ENCODE measurements at places on chromosomes 7 and 10.
A peak's percentile ranks its signal among the peaks of the same experiment; 100 is the strongest.

GRCh38 chr7:88089561-88089960 lies 130.3 kb downstream of the SRI start:
- no peak for DNase-seq

DNA sequence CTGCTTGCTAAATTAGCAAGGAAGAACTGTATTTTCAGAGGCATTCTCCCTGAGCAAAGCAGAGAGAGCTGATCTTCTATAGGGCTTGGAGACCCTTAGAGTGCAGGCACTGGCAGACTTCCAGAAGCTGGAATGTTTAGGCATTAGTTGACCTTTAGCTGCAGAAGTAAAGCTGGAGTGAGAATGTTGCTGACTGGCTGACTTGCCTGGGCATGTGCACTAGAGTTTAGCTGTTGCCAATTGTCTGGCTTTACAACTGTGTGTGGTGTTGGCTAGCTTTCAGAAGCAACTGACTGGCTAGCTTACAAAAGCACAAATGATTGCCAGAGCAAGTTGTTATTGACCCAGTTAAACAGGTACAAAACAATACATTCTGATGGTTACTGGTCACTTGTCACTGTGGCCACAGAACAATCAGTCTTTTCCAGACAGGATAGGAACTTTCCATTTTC lies 25.1 kb downstream of the FAM13C start:
- no peak for DNase-seq

DNA sequence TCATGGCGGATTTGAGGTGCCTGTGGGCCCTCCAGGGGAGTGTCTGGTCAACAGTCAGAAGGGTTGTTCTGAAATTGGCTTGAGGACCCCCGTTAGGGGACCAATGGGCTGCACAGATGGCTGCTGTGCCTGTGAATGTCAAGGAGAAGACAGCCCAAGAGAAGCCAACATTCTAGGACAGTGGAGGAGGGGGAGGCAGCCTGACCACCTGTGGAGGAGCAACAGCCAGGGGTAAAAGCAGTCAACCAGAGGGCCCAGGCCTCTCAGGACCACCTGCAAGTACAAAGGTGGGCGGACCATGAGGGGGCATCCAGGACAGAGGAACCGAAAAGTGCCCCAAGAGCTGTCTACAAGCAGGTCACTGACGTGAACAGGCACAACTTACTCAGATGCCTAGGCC lies 76.6 kb downstream of the VSTM4 start:
- no peak for DNase-seq

DNA sequence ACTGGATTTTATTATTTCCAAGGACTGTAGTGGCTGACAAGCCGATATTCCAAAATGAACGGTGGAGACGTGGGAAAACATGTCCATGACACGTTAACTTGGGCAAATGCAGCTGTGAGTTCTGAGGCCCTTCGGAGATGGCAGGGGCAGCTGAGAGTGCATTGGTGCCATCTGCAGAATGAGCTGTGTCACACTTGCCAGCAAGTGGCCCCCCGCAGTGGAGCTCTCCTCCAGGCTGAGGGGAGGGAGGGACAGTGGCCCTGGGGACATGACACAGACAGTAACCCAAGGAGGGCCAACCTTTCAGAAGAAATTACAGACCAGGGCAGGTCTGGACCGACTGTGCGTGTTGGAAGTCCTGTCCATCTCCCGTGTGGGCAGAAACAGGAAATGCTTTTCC lies 139.4 kb downstream of the SVIL start:
- no peak for DNase-seq

DNA sequence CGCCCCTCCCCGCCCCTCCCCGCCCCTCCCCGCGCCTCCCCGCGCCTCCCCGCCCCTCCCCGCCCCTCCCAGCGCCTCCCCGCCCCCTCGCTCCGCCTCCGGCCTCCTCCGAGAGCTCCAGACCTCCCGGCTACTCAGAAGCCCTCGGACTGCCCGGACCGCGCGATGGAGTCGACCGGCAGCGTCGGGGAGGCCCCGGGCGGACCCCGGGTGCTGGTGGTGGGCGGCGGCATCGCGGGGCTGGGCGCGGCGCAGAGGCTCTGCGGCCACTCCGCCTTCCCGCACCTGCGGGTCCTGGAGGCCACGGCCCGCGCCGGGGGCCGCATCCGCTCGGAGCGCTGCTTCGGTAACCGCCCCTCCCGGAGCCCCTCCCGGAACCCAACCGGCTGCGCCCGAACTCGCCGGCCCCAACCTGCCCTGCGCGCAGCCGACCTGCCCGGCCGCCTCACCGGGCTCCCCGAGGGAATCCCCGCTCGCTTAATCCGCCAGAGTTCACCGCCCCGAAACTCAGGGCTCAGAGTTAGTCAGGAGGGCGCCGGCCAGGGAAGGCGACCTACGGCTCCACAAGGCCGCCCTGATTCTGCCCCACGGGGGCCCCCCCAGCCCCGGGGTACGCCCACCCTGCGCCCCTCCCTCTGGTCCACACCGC lies at the start of gene PAOX:
Gene PAOX, plus strand, starts transcription at position 111 of the 649 bp plus-strand sequence. Its CDS starts 55 bp downstream, at position 166.
- DNase-seq: peak; percentile 87

DNA sequence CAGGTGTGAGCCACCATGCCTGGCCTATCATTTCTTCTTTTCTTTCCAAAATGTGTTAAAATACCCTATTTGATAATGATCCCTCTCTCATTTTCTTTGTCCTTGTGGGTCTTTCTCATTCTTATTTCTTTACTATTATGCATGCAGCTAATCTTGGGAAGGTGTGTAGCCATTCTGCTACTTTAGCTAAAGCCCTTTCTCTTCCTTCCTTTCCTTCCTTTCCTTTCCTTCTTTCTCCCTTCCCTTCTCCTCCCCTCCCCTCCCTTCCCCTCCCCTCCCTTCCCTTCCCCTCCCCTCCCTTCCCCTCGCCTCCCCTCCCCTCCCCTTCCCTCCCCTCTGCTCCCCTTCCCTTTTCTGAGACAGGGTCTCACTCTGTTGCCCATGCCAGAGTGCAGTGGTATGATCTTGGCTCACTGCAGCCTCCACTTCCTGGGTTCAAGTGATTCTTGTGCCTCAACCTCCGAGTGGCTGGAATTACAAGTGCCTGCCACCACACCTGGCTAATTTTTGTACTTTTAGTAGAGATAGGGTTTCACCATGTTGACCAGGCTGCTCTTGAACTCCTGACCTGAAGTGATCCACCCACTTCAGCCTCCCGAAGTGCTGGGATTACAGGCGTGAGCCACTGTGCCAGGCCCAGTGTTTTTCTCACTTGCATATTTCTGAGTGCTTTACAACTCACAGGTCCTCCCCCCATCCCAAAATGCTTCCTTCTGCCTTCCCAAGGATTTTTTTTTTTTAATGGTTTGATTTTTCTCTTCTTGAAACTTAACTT lies 42.3 kb downstream of the HIP1 start:
- no peak for DNase-seq

GRCh38 chr10:21048068-21048467 lies 151.0 kb upstream of the NEBL start:
- no peak for DNase-seq

GRCh38 chr7:28199021-28199510 lies 18.5 kb upstream of the JAZF1 start:
- no peak for DNase-seq

GRCh38 chr10:79981450-79982361 lies 32.8 kb upstream of the SFTPD start:
- peak; percentile 52 for DNase-seq

DNA sequence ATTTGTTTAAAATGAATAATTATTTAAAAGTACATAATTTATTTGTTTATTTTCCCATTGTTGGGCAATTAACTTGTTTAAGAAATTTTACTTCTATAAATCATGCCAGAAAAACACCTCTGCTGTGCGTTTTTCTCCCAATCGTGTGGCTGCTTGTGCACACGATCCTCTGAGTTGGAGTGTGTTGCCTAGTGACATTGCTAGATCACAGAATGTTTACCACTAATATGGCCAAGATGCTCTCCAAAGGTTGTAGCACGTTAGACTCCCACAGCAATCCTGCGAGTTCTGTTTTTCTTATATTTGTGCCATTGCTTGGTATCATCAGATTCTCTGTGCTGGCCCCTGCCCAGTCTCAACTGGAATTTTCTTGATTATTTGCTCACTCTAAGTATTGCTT lies 207.1 kb upstream of the ADCY1 start:
- DNase-seq: no peak

DNA sequence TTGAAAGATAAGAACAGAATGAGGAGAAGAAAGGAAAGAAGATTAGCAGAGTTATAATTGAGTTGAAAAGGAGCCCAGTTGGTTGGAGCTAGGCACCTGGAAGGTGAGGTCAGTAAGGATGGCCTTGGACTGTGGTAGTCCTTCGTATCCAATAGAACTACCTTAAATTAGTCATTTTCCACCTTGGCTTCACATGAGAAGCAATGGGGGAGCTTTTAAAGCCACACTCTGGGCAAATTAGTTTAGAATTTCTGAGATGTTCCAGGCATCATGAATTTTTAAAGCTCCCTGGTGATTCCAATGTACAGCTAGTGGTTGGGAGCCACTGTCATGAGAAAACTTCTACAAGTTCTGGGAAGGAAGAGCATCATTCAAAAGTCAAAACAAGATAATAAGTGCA lies 27.3 kb upstream of the CYP3A5 start:
- DNase-seq: no peak

DNA sequence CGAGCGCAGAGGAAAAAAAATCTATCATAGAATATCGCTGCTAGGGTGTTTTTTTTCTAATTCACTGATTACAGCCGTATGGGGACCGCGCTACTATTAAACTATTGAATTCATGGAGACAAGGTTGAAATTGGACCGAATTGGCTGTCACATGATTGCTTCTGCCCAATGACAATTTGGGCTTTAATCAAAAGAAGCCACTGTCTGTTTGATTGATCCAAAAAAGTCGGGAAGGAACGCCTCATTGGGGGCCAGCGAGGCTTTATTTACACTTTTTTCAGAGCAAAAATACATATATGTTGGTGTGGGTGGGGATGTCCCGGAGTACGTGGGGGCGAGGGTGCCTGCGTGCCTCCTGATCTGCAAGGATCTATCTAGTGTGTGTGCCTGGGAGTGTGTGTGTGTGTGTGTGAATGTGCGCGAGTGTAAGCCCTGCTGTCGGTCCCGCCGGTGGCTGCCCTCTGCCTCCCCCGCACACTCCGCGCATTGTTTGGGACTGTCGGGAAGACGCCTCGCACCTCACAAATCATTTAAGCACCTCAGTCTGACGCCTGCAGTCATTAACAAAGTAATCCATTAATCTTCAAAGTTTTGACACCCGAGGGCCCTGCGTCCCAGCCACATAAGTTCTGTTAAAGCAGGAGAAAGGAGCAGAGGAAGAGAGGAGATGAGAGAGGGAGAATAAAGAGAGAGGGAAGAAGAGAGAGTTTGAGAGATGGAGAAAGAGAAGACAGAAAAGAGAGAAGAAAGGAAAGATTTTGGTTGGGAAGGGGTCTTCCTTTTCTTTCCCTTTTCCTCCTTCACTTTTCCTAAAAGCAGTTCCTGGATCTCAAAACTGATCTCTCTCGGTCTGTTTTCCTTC lies at the start of gene HOXA2:
Gene HOXA2, minus strand, starts transcription at position 103 of the 862 bp plus-strand sequence. CDS start 183 bp downstream, outside the sequence.
- DNase-seq: no peak

- no peak for DNase-seq
Measured at GRCh38 chr10:125158601-125159485, 1.5 kb downstream of the CTBP2 start.

DNA sequence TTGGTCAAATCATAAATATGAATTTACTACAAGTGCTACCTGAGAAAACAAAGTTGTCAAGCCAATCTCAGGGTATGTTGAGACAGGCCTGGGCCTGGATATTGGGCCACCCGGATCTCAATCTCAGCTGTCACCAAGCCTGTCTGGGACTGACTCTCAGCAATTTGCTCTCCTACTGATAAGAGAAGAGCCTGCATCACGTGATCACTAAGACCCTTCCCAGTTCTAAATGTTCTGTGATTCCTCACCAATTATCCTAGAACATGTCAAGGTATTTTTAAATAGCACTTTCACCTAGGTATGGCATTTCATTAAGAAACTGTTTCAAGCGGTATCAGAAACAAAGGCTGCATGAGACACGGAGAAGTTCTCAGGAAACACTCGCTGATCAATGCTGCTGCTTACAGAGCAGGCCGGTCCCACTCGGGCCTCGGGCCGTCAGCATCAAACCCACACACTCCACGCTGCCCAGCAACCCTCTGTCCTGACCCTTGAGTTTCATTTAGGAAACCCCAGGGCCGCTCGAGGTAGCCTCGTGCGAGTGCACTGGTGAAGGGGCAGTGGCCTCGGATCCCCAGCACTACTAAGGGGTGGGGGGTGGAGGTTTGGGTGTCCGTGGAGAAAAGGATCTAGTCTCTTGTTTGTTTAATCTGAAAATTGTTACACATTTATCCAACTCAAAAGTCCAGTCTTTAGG lies 4.1 kb downstream of the KLF6 start:
- no peak for DNase-seq

GRCh38 chr10:114380060-114380459 lies 24.2 kb downstream of the AFAP1L2 start:
- DNase-seq: no peak

DNA sequence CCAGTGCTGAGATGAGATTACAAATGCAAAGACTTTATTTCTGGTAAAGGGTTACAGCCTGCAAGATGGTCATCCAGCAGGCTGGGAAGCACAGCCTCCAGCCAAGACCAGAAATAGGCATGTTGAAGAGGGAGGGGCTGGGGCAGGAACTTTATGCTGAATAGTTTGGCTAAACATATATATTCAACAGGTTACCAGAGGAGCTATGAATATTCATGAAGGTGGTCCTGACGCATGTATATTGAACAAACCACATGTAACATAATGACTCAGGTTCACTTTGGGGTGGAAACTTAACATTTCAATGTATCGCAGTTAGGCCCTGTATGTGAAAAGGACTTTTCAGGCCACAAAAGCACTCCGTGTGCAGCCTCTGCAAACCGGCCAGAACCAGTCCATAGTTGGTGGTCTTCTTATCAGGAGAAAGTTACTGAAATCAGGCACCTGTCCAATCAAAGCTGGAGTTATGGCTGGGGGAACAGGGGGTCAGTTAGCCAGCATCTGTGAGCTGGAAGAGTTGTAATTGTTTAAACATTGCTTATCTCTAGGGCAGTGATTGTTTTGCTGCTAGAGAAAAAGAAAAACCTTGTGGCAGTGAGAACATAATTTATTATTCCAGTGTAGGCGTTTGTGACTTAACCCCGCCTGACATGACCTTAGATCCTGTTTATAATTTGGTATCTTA lies 372.9 kb upstream of the AUTS2 start:
- DNase-seq: no peak

DNA sequence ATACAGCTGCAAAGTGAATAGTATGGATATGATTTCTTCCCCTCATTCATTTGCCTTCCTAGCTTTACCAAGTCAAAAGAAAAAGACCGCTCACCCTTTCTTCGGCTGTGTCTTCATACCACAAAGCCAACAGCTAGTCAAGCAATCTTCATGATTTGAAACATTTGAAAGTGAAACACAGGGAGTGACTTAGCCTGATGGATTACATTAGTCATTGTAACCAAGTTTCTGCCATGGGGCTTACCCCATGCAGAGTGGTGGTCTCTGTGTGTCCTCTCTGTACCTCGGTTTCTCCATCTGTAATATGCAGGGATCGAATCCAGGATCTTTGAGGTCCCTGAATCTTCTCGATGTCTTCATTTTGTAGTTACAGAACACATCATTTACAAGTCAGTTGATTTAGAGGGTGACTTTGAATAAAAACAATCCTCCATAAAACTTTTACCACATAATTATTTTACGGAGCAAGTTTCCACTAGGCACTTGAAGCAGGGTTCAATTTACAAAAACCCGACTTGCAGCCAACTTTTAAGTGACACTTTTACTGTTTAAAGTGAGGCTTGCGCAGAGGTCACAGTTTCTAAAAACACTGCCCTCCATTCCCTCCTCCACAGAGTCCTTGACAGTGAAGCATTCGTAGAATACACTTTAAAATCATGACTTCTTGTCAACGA lies 2.2 kb upstream of the LGI1 start:
- DNase-seq: no peak

GRCh38 chr10:51832652-51833383 lies 133.4 kb upstream of the CSTF2T start:
- DNase-seq: no peak

- DNase-seq: no peak
Measured at GRCh38 chr10:10911471-10911921, 106.2 kb upstream of the CELF2 start.
